ENCODE measurements at places on chromosomes 3 and 15.

DNA sequence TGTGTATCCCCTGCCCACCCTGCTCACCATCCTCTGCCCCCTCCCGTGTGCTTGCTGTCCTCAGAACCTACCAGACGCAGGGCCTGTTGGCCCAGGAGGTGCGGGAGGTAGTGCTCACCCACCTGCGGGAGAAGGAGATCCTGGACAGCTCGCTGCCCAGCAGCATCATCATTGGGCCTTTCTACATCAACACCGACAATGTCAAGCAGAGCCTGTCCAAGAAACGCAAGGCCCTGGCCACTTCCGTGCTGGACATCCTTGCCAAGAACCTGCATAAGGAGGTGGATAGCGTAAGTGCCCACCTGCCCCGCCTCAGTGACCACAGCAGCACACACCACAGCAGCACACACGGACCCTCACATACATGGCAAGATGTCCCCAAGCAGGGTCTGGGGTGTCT, 33.0 kb downstream of the DNAH1 start:
- DNase-seq = no peak

- DNase-seq = peak; percentile 60
These were observed 114.2 kb downstream of the KLF13 start for GRCh38 chr15:31440754-31441311.

GRCh38 chr3:173743516-173743915, 346.0 kb downstream of the NLGN1 start:
- no peak for DNase-seq

- DNase-seq = no peak
These were observed 26.2 kb upstream of the DCUN1D1 start for GRCh38 chr3:183006396-183007002.

DNA sequence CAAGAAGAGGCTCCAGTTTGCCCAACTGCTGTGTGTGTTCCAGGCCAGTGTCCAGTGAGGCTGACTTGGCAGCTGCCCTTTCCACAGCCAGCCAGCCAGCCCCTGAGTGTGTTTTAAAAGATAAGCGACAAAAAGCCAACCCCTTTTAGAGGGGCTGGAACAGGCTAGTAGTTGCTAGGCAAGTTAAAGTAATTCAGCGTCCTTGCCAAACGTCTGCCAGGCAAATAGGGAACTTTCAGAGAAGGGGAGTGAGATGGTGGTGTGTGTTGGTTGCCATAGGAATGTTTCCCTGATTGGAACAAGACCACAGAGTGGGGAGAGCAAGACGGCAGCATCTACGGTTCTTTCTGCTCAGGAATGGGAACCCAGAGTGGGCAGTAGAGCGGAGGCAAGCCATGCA, 86.3 kb downstream of the TMEM108 start:
- no peak for DNase-seq

DNA sequence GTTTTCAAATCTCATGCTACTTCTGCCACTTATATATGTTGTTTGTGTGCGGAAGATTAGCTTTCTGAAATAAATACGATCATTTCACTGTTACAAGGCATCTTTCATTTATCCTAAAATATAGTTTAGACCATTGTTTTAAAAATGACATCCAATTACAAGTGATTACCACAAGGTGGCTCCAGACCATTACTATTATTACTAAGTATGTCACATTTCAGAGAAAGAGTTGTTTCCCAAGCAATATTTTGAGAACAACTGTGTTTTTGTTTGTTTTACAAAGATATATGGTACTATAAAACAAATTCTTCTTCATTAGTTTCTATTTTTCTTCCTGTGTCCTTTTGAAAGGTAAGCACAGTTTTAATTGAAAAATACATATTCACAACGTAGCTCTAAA, 136.0 kb upstream of the RAP2B start:
- DNase-seq = no peak

DNA sequence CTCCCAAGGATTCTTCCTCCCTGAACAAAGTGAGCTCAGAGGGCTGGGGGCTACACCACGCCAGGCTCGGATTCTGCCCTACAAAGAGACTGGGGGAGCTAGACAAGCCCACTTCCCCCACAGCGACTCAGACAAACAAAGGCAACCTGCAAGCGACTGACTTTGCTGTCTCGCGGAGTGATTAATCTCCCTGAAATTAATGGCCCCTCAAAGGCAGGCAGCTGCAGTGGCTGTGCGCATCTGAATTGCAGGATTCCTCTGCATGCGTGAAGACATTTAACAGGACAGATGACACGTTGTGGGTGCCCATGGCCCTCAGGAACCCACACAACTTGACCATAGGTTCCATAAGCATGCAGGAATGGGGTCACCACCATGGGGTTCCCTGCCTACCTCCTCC, 18.4 kb downstream of the CTXND1 start:
- DNase-seq = peak; percentile 47

- DNase-seq = no peak
These were observed 138.1 kb downstream of the GREM1 start for GRCh38 chr15:32855942-32856341.

DNA sequence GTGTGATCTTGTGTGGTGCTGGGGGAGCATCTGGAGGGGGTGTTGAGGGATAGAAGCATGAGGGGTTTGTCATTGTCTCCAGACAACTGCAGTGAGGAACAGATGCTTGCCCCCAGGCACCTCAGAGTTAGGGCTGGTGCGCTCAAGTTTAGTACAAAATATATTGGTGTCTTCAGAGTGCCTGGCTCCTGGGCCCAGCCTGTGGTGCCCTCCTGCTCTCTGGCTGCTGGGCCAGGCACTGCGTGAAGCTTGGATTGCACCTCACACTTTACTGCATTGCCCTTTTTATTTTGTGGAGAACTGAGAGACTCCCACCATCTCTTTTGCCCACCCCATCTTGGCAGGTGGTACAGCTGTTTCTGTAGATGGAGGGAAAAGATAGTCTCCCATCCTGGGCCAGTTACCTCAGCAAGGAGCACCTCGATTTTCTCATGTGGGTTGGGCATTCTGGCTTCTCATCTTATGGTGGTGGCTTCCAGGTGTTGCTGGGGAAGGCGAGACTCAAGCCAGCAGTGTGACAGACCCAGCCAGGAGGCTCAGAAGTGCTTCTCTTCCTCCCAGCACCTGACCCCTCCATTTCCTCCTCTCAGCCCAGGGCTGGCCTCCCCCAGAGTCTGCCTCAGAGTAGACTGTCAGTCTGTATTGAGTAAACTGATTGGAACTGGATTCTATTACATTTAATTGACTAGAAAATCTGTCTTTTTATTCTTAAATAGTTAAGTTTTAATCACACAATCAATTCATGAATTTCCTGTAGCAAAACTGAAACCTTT, 140.5 kb downstream of the DNAJB8 start:
- DNase-seq = no peak

GRCh38 chr3:129313665-129314385, 35.2 kb downstream of the HMCES start:
- DNase-seq = no peak

DNA sequence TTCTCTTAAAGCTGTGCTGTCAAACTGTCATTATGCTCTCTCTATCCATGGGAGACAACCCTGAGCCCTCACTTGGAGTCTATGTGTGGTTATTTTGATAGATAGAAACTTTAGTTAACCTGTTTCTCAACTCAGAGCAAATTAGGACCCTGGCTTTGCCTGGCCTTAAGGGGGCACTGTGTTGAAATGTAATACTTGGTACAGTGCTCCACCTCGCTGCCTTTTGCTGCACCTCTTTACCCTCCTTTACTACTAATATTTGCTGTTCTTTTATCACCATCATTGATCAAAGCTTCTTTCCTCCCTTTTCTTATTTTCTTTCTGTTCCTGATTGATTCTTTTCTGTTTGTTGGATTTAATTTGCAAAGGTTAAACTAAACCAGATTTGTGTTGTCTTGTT, 34.3 kb downstream of the STT3B start:
- no peak for DNase-seq

GRCh38 chr3:152865668-152866245, 30.8 kb downstream of the P2RY1 start:
- no peak for DNase-seq

- no peak for DNase-seq
These were observed 955 bp downstream of the CDCP1 start for GRCh38 chr3:45145223-45145622.

DNA sequence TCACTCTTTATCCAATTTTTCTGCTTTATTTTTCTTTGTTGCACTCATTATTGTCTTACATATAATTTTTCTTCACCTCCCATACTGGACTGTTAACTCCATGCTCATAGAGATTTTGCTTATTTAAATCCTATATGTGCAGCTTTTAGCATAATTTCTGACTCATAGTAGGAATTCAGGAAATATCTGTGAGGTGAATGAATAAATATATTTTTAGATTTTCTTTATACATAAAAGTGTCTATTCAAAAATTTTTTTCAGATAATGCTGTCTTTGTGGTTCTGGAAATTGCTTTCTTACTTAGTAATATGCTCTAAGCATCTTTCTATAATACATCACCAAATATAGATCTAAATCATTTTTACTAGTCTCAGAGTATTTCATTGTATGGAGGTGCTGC, 191.8 kb upstream of the SUCLG2 start:
- no peak for DNase-seq

DNA sequence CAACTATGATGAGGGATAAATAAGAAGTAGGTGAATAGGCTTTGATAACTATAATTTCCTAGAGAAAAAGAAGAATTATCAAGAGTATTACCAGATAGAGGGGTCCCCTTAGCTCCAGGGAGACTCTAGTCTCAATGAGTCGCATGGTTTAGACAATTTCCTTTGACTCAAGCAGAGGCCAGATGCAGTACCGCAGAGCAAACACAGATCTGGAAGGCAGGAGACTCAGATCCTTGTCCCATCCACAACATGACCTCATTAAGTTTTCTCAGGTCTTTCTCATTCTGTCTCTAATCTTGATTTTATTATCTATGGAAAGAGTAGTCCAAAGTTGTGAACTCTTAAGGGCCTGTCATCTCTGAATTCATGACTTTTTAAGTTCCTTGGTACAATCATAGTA, 987.9 kb downstream of the NTRK3 start:
- no peak for DNase-seq

All from right kidney (tissue), 9 donors.